Fibroblast of villous mesenchyme (primary cell): ENCODE measurements at places on chromosomes 2 and 18.

GRCh38 chr2:230957756-230958391 lies 32.8 kb upstream of the GPR55 start:
- no peak for DNase-seq

- no peak for DNase-seq
Measured at GRCh38 chr2:162967147-162967546, 128.6 kb upstream of the KCNH7 start.

- no peak for DNase-seq
Measured at GRCh38 chr2:101307950-101308431, 510 bp downstream of the RNF149 start.

DNA sequence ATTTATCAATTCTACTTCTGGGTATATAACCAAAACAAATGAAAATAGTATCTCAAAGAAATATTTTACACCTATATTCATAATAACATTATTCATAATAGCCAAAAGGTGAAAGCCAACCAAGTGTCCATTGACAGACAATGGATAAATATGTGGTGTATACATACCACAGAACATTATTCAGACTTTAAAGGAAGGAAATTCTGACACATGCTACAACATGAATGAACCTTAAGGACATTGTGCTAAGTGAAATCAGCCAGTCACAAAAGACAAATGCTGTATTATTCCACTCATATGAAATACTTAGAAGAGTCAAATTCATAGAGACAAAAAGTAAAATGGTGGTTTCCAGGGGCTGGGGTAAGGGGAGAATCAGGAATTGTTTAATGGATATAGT lies 370.5 kb upstream of the CHAC2 start:
- DNase-seq = no peak

- peak; percentile 51 for DNase-seq
Measured at GRCh38 chr18:58991167-58991798, 126.6 kb downstream of the ZNF532 start.

DNA sequence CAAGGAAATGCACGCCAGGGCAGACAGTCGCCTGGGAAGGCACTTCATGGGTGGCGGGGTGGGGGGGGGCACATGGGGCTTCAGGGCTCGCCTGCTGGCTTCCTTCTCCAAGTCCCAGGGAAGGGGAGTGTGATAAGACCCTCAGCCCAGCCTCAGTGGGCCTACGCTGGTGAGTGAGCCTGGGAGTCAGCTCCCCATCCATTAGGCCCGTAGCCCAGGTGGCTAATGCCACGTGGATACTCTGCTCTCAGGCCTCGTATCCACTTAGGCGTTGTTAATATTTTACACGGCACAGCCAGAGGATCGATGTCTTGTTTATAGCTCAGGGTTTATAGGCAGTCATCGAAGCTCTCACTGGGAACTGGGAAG lies 47.1 kb downstream of the KCNIP3 start:
- DNase-seq = no peak

DNA sequence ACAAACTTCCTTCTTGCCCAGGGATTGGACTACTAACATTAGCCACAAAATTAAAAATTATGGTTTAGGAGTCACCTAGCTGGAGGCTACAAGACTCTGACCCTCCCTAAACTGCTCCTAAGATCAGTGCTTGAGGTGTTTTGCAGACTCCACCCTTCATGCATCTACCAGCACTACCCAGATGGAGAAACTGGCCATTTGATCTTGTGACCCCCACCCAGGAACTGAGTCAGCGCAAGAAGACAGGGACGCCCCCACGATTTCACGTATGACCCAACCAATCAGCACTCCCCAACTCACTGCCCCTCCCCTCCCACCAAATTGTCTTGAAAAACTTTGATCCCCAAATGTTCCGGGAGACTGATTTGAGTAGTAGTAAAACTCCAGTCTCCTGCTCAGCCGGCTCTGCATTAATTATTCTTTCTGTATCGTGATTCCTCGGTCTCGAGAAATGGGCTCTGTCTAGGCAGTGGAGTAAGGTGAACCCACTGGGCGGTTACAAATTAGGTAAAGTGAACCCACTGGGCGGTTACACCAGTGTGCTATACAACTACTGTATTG lies 40.1 kb upstream of the CCDC88A start:
- no peak for DNase-seq

DNA sequence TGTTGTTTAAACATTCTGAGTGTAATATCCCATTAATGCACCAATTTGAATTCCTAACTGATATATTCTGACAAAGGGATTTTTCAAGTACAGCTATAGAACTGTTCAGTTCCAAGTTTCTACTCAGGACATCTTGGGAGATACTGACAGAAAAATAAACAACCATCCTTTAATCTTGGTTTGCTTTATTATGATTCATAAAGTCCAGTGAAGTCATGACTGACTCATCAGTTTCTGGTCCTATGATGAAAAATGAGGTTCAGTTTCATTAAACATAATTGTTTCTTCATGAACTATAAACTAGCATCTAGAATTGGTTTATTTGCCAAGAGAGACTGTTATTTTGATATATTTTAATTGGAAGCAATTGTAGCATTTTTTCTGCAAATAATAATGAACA lies 896.2 kb downstream of the CCDC85A start:
- DNase-seq = peak; percentile 13

GRCh38 chr2:151947813-151948165 lies 119.6 kb upstream of the ARL5A start:
- no peak for DNase-seq

- peak; percentile 62 for DNase-seq
Measured at GRCh38 chr2:221573430-221574230, 1.5 kb upstream of the EPHA4 start.

DNA sequence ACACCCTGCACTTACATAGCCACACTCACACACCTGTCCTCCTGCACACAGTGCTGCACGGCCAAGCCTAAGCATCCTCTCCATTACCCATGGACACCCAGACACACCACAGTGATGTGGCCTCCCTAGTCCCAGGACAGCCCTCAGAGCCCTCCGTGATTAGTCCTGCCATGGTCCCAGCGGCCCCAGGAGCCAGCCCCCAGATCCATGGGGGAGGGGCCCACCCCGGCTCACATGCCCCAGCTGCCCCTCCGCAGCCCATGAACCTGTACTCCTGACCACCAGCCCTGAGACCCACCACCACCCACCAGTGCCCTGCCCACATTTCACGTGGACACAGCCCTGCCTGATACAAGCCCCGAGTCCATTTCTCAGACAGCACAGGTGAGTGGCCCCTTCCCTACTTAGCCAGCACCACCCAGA lies 8.1 kb upstream of the DUSP2 start:
- no peak for DNase-seq

DNA sequence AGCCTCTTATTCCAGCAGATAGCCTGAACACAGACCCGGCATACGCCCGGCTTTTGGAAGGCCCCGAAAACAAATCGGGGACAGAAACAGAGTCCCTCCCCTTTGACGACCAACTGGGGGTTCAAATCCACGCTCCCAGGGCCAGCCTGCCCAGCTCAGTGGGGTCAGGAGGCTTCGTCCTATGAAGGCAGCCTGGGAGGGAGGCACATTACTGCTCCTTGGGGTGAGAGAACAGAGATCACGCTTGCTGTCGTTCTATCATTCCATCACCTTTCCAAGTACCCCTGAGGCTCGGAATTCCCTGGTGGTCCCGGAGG lies 208.8 kb upstream of the SALL3 start:
- no peak for DNase-seq

GRCh38 chr2:68487773-68488355 lies 20.5 kb downstream of the APLF start:
- DNase-seq = peak; percentile 41

DNA sequence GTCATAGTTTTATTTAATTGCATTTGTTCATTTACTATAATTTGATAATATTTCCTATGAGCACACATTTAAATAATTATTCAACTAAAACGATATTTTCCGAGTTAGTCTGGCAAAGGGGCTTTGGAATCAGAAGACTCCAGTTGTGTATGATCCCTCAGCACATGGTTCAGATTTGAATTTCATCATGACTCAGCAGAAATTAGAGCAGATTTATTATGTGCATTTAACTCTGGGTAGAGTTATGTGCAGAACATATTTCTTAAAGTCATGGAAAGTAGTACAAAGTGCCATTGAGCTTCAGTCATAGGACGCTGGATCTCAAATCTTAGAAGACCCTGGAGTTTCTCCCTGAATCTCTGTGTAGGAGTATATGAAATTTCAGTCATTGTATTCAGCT lies 106.7 kb downstream of the ADCYAP1 start:
- peak; percentile 33 for DNase-seq

GRCh38 chr2:74740741-74741431 lies 86.8 kb downstream of the SEMA4F start:
- DNase-seq = peak; percentile 92

- no peak for DNase-seq
Measured at GRCh38 chr2:201883606-201884369, 77.5 kb downstream of the CDK15 start.

GRCh38 chr2:210556329-210556980 lies at the start of gene CPS1:
Gene CPS1, plus strand, starts transcription at chr2:210556599. Its CDS starts 135 bp downstream, at chr2:210556734.
- DNase-seq = no peak

DNA sequence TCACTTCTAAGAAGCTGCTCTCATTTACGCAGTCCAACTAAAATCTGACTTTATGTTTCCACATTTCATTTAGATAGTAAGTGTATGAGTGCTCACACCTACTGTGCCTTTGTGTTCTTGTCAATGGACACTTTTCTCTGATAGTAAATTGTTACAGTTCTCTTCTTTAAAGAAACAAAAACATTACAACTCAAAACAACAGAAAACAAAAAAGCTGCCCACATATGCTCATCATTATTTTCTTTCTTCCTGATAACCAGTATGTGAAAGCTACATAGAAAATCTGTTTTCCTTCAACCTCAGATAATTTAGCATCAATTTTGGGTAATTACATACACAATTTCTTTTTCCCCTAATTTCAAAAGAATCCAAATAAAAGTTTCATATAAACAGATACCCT lies 1247.8 kb upstream of the NXPH2 start:
- DNase-seq = no peak

DNA sequence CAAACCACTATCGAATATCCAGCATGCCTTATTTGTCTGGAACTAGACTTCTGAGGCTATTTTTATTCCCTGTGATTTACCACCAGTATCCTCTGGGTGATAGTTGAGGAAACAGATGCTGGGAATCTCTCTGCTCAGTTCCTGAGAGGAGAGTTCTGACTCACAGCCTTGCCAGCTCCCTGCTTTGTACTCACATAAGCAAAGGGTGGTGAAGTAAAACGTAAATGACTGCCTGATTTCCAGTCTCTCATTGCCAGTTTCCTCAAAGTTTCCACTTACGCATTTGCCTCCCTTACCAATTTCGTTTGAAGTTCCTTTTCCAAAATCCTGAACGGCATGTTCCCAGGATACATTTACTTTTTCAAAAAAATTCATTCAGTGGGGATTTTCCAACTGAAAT lies 69.2 kb upstream of the HNRNPA3 start:
- DNase-seq = peak; percentile 63

DNA sequence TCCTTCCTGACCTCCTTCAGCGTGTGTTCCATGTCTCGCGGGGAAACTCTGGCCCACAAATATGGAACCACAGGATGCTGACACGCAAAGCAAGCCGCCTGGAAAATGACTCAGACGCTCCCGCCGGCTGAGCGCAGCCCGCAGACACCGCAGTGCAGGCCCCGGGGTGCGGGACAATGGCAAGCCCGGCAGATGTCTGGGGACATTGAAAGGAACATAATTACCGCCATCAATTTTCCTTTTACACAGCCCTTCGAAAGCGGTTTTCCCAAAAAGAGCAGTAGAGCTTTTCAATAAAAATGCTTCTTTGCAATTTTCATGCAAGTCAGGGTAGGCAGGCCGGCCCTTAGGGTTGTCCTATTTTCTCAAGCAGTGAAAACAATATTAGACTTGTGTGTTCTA lies 159.2 kb upstream of the SH3BP4 start:
- DNase-seq = peak; percentile 28

- DNase-seq = no peak
Measured at GRCh38 chr2:2571301-2572150, 240.5 kb upstream of the MYT1L start.

DNA sequence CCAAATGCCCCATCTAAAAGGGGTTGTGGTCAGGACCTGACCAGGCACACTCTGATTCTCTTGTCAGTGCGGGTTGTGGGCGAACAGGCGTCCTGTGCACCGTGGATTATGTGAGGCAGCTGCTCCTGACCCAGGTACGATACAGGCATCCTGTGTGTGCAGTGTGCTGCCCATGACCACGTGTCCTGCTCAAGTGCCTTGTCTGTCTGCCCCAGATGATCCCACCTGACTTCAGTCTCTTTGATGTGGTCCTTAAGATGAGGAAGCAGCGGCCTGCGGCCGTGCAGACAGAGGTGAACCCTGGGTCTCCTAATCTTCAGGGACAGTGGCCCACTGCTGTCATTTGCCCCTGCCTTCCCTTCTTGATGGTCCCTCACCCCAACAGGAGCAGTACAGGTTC lies 14.6 kb downstream of the PTPN18 start:
- DNase-seq = no peak

DNA sequence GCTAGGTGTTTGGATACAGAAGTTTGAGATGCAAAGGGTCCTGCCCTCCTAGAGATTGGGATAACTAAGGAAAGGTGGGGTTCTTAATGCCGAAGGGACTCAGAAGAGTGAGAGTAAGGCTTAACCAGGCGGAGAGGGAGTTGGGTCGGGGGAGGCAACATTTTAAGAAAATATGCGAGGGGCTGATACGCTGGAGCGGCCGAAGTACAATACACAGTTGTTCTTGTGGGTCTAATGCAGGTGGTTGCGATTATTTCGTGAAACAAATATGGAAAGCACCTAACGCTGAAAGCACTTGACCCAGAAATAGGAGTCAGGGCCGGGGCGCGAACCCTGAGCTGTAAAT lies 344 bp upstream of the MRPL33 start:
- no peak for DNase-seq

GRCh38 chr2:79972661-79973060 lies 331.9 kb downstream of the LRRTM1 start:
- no peak for DNase-seq

GRCh38 chr2:19722531-19722971 lies 179.2 kb downstream of the TTC32 start:
- DNase-seq = peak; percentile 36

DNA sequence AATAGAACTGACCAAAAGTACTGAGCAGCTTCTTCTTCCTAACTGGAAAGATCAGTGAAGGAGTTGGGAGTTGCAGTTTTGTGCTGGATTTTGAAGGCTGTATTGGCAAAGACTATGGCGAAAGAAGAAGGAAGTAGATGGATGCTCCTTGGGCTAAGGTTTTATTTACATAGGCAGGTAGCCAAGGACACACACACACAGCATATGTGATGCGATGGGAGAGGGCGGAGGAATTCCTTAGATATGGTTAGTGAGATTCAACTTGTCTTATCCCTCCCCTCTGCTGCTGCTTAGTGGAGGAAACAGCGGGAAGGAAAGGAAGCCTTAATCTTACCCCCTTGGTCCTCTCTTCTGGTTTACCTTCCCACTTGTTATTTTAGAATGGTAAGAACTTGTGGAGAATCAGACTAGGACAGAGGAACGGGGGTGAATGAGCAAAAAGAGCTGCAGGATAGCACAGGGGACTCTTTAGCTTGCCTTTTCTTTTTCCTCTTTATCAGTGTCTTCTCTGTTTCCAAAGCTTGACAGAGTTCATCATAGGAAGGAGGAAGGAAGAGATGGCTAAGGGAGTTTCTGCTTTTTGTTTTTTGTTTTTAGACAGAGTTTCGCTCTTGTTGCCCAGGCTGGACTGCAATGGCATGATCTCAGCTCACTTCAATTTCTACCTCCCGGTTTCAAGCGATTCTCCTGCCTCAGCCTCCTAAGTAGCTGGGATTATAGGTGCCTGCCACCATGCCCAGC lies 87.9 kb downstream of the OSBPL6 start:
- DNase-seq = peak; percentile 58

- no peak for DNase-seq
Measured at GRCh38 chr2:1656326-1656960, 87.9 kb downstream of the PXDN start.

GRCh38 chr2:188518381-188518780 lies 226.7 kb downstream of the GULP1 start:
- peak; percentile 76 for DNase-seq
